ENCODE measurements at places on chromosomes 12 and 14.
A peak's percentile ranks its signal among the peaks of the same experiment; 100 is the strongest.

GRCh38 chr12:617304-617915 lies 45.8 kb downstream of the NINJ2 start:
- DNase-seq = no peak

DNA sequence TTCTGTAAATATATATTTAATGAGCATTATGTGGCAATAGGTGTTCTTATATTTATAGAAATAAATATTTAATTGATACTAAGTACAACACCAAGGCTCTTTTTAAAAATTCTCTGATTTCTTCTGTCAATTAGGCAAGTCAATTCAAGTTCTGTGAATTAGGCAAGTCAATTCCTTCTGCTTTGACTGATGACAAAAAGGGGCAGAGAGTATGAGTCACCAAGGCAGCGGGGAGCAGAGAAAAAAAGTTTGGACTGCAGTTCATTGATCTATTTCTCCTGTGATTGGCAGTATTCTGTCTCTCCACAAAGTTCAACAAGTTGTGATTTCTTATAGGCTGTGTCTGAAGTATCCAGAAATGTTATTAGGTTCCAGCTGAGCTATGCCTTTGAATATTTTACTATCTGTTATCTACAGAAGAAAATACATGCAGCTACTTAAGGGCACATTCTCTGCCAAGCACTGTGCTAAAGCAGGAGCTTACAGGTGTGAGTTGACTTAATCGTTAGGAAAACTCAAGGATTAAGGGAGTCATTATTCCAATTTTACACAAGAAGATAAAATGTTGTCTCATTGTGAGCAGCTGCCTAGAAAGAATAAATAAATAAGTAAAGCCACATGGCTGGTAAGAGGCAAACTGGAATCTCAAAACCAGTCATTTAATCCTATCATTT lies 206.4 kb upstream of the ALG10B start:
- DNase-seq = no peak

DNA sequence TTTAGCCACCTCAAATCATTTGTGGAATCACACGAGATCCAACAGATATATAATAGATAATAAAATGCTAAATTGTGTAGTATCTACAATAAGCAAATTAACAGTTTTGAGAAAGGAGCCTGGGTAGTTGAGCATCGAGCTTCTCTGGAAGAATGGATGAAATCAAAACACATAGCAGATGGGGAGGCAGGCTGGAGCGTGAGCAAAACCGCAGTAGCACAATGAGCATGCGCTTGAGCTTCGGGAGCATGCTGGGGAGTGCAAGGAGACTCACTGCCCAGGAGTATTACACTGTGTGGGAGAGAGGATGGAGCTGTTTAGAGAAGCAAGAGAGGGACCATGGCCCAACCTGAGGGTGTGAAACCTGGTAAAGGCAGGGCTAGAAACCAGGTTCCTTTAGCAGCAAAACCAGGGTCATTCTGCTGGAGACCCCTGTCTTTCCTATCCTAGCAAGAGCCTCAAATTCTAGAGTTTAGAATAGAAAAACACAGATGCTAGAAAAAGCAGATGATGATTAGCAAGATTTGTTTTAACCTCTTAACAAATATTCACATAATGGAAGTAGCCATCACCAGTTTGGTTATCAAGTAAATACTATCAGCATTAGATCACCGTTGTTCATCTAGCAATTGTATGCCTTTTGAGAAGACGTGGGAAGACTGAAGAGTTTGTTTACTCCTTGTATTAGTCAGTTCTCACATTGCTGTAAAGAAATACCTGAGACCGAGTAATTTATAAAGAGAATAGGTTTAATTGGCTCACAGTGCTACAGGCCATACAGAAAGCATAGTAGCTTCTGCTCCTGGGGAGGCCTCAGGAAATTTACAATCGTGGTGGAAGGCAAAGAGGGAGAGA lies 484.8 kb downstream of the EGLN3 start:
- no peak for DNase-seq

GRCh38 chr12:44875417-44875953 lies 630 bp downstream of the NELL2 start:
- no peak for DNase-seq

DNA sequence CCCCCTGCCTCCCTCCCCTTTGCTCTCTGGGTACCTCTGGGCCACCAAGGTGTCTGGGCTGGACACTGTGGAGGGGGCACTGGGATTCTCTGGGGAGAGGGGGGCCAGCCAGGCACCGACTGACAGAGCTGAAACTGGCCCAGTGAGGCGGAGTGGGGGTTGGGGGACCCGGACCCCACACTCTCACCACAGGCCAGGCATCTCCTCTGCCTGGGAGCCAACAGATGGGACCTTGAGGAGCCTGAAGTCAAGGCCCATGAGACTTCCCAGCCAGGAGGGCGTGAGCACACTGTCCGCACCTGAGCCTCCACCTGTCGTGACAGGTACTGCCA lies 39.8 kb upstream of the PPP1R13B start:
- no peak for DNase-seq

DNA sequence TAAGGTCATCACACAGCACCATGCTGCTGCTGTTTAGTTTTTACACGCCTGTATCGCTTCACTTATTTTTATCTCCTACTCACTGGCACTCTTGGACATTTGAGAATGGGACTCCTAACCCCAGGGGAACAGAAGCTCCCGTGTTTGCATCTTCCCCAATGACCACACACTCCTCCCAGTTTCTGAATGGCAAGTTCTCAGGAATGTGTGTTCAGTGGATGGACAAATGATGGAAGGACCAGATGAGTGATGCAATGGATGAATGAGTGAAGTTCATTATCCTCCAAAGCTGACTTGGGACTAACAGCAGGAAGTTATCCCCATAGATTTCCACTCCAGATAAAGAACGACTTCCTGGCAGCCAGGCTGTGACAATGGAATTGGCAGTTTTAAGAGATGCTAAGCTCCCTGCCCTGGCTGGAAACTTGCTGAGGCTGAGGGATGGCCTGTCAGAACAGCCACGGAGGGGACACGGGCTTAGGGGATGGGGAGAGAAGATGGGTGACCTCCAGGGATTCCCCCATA lies 231.5 kb downstream of the SLC15A4 start:
- DNase-seq = no peak

- no peak for DNase-seq
Measured at GRCh38 chr14:41062826-41063225, 543.9 kb upstream of the LRFN5 start.

GRCh38 chr12:80625051-80625450 lies 82.4 kb upstream of the MYF6 start:
- DNase-seq = no peak

DNA sequence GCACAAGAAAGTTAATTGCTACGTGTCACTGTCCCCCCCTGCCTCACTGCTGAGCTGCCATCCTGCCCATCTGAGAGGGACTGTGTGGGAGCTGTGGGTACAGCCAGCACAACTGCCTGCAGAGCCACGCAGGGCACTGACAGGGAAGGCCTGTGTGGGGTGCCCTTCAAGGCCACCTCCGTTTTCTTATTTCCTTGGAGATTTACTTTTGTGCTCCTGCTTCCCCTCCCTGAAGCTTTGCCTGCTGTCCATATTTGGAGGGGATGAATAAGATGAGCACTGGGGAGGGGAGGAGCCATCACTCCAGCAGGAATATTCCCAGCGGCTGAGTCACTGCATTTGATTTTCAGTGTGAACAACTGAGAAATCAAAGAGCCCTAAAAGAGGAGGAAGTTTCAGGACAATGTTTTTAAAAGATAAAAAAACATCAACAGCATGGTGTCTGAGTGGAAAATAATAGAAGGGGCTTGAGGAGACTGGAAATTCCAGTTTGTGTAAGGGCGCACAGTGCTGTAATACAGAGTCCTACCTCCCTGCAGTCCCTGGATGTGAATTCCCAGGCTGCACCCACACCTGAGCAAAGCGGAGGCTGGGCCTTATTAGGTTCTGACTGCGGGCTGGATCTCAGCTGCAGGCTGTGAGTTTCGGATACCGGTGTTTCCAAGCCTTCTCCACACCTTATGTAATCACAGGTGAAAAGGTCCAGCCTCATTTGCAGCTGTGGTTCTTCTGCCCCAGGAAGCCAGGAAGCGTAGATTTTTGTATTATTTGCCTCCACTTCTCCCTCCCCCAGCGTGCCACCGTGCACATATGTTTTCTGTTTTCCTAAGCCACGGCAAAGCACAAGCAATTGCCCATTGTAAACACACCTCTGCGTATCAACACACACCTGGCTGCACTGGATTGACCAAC lies 192.6 kb upstream of the BCL2L14 start:
- no peak for DNase-seq

- DNase-seq = no peak
Measured at GRCh38 chr12:74725154-74725553, 187.5 kb downstream of the ATXN7L3B start.

DNA sequence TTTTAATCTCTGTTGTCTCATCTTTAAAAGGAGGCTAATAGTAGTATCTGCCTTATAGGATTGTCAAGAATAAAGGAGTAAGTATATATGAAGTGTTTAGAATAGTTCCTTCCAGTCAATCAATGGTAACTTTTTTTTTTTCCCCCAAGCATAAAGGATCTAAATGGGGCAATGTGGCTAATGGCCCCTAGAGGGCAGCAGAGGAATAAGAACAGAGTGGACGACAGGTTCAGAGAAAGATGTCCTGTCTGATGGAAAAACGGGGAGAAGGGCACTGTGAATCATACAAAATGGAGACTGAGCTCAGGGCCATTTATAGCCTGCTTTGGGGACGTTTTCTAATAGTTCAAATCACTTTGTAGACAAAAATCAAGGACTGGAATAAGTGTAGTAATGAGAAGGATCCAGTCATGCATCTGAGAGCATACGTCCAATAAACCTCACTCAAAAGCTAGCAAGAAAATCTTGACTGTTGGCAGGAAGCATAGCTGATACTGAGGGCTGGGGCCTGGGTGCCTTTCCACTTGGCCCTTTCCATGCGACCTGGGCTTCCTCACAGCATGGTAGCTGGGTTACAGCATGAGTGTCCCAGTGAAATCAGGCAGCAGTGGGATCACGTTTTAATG lies 51.3 kb downstream of the IFNG-AS1 start:
- peak; percentile 44 for DNase-seq

DNA sequence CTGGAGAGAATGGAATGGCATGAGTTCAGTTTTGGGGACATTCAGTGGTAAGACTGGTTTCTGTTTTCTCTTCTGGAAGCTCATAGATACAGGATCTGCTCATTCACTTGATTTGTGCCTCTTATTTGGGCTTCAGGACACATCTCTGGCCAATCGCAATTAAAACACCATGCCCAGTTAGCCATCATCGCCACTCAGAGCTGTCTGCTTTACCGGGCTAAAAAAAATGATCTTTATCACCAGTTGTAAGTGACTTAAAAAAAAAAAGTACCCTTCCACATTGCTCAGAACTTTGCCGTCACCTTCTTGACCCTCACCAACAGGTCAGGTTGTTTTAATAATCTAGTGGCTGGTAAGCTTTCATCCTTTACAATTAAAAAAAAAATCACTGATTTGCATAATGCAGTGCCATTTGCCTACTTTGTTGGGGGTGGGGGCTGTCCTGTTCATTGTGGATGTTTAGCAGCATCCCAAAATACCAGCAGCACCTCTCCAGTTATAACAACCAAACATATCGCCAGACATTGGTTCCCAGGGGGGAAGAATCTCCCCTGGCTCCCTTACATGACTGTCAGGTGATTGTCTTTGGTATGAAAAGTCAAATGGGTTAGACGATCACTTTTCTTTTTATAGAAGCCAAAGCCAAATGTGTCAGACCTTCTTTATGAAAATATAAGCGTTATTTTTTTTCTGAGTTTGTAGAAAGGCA lies 150.1 kb downstream of the PRKCH start:
- DNase-seq = no peak

DNA sequence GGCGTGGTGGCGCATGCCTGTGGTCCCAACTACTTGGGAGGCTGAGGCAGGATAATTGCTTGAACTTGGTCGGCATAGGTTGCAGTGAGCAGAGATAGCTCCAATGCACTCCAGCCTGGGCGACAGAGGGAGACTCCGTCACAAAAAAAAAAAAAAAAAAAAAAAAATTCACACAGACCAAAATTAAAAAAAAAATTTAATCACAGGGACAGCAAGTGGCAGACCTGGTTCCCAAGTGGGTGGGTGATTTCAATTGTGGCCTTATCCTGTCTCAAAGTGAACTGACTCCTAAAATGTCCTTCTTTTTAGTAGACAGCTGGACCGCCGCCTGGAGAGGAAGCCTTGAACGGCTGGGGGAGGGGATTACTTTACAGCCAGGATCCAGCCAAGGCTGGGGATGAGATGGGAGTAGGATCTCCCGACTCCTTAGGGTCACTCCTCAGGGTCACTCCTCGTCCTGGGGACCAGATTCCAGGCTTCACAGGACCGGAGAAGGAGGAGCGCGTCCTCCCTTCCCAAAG lies 1.5 kb upstream of the KCNH3 start:
- DNase-seq = no peak

DNA sequence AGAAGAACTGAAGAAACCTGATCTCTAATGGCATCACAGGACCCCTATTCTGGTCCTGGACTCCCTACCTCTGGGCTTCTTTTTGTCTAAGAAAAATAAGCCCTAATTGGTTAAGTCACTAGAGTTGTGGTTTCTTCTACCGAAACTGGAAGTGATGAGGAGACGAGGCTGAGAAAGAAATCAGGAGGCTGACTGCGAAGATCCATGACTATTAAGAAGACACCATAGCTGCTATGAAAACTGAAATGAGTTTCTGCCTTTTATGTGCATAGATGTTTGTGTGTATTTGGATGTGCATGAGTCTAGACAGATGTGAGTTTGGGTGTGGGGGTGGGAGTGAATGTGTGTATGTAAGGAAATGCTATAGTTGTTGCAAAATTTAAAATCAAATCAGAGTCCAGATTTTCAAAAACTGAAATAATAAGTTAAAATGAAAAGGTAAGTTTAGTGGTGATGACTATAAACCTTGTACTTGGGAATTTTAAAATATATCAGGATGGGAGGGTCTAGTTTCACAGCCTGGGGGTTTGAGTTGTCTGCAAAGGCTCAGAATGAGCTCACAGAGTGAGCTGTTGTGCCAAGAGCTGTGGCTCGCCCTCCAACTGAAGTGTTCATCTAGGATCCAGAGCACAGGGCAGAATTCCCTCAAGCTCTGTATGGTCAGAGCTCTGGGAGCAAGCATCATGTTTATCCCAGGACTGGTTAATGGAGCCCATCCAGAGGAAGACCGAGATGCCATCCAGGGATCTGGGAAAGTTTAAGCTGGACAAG lies 94.9 kb downstream of the VCPKMT start:
- no peak for DNase-seq

- DNase-seq = no peak
Measured at GRCh38 chr12:47813511-47814196, 6.0 kb downstream of the HDAC7 start.

DNA sequence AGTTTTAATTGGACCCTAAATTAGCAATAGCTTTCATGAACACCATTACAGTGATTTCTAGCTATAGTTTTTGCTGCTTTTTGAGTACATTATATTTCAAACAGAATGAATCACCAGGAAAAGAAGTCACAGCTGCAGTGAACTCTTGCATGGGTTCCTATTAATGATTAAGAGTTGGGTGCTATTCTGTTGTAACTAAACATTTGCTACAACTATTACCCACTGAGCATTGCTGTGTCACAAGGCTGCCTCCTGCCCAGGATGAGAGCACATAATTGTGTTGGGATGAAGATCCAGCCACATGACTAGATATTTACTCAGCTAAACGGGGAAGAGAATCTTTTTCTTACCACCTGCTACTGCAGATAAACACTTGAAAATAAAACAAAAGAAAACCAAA lies 152.7 kb downstream of the GXYLT1 start:
- DNase-seq = no peak

GRCh38 chr12:59637692-59638070 lies 41.9 kb downstream of the SLC16A7 start:
- DNase-seq = no peak

- DNase-seq = no peak
Measured at GRCh38 chr12:110744151-110744571, 1.5 kb upstream of the PPP1CC start.
